Activated CD4-positive, CD25-positive, alpha-beta regulatory T cell treated with anti-CD3 and anti-CD28 coated beads, Interleukin-2, amount 50 U/mL, for 16 hours (primary cell): ENCODE measurements at places on chromosomes 1 and 21.

- DNase-seq = no peak
Measured at GRCh38 chr1:231887866-231888265, 261.3 kb downstream of the DISC1 start.

GRCh38 chr1:179813626-179814545 lies 63.7 kb downstream of the TOR1AIP2 start:
- DNase-seq = no peak

DNA sequence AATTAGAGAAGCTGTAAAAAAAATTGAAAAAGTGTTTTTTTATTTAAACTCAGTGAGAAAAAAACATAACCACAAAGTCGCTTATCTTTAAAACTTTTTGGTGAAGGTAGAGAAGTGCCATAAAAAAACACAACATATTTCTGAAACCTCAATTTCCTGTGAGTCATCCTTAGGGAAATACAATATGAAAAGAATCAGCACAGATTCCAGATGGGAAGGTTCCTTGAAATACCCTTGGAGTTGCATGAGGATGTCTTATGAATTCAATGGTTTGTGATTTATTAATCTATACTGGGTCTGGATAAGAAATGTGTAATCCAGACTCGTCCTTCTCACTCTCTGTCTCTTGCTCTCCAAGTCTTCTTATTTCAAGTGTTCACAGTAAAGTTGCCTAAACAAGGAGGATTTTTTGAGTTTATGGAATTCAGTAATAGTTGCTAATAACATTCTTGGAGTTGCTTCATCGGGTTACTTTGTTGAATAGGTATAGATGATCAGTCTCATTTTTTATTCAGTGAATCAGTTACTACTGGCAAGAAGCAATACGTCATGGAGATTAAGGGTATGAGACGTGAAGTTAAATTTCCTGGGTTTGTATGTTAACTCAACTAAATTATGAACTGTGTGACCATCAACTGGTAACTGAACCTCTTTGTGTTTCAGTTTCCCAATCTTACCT lies 191.4 kb downstream of the KCNK2 start:
- no peak for DNase-seq

DNA sequence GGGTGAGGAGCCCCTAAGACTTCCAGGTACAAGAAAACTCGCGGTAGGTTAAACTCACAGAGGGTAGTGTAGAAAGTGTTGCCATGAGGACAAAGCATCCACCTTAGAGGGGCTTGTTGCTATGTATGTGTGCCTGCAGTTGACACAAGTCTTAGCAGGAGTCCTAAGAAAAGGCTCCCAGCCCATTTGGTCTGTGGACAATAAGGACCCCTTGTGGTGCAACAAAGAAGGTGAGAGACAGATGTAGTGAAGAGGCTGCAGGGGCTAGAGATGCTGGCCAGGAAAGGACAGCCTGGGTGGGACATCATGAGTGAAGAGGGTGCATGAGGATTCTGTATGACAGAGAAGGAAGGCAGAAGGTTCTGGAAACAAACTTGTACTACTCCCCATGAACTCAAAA lies 36.3 kb upstream of the IL10 start:
- DNase-seq = no peak

DNA sequence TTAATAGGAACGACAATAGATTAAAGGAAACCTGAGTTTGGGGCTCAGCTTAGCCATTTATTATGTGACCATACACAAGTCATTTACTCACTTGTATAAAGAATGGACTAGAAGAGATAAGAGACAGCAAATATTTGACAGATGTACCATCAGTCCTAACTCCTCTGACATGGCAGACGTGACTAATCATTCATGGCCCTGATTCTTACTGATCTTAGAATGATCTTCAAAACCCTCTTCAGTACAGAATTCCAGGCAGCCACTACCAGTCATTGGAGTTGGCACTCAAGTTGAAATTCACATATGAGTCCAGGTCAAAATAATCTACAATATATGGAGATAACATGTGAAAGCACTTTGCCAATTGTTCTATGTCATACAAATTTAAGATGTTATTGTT lies 21.0 kb upstream of the POU2F1 start:
- no peak for DNase-seq

GRCh38 chr1:17192394-17193221 lies 12.3 kb upstream of the PADI1 start:
- DNase-seq = no peak

GRCh38 chr1:177427811-177428210 lies 257.1 kb downstream of the BRINP2 start:
- no peak for DNase-seq

DNA sequence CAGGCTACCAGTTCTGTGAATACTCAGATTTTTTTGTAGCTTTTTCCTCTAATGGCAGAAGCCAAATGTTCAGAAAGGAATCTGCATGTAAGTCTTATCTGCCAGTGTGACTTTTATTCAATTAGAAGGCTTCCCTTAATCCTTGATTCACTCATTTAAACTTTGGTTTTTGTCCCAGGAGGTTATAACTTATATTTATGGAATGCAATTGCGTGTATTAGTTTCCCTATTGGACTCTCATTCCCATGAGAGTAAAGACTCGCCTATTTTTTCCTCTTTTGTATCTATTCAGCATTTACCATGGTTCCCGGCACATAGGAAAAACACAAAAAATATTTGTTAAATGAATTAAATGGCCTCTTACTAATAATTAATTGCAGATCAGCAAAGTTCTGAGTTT lies 3.5 kb downstream of the NTMT2 start:
- DNase-seq = no peak
